Naive thymus-derived CD8-positive, alpha-beta T cell (primary cell): ENCODE measurements at places on chromosomes 2 and 18.

- no peak for DNase-seq
Observed at GRCh38 chr2:41966431-41966893, 81.4 kb upstream of the PKDCC start.

- no peak for DNase-seq
Observed at GRCh38 chr18:7775843-7776242, 208.7 kb downstream of the PTPRM start.

DNA sequence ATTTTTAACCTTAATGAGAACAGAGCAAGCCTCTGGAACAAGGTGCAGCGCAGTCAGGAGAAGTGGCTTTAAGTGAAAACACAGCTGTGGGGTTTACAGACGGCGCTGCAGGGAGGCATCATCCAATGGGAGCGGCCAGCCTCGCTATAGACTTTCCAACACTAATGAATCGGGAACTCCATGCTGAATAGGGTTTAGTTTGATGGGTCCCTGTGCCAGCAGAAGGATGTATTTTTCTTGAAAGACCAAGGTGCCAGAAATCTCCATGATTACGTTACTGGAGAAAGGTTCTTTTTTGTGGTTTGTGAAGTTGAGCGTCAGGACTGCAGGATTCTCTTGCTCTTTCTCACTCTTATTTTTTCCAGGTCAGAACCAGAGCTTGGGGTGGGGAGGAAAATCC is 87.9 kb upstream of the ALPP start:
- DNase-seq: no peak

GRCh38 chr2:171678619-171679018 is 8.7 kb upstream of the DYNC1I2 start:
- DNase-seq: no peak

- DNase-seq: no peak
Observed at GRCh38 chr2:106010818-106011355, 183.2 kb downstream of the UXS1 start.

DNA sequence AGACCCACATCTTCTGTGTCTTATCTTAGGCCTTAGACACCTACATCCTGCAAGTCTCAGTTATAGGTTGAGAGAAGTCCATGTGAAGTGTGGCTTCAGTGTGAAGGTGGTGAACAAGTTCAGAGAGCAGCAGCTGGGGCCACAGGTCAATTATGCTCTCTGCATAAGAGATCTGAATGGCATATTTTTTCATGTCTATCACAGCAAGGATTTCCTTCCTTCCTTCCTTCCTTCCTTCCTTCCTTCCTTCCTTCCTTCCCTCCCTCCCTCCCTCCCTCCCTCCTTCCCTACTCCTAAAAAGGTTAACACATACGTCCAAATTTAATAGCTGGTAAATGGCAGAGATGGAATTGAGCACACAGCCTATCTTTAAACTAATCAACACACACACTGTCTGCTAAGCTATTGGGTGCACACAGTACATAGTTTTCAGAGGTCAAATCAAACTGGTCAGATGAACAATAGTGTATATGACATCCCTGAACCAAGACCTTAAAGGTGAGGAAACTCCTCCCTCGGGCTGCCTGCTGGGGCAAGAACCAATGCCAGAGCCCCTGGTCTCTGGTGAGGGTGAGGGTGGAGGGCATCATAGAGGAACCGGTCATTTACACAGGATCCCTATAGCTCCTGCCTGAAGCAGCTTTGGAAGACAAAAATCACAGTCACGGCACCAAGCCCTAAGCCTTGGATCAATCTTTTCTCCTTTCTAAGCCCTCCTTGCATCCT is 240.9 kb downstream of the ICOS start:
- no peak for DNase-seq

- DNase-seq: no peak
Observed at GRCh38 chr18:59353079-59353680, 5.9 kb downstream of the LMAN1 start.

DNA sequence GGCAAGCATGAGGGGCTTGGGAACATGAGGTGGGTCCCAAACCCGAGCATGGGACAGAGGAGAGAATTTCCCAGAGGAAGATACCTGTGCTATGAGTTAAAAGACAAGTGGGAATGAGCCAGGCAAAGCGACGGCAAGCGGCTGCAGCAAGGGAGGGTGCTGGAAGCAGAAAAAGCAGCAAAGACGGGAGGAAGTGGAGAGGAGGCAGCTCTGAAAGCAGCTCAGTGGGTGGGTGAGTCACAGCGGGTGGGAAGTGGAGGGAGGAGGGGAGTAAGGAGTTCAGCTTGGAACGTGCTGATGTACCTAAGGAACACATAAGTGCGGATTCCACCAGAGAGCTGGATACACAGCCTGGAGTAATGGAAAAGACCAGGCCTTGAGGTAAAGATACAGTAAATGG is 41.4 kb downstream of the THUMPD2 start:
- no peak for DNase-seq

- no peak for DNase-seq
Observed at GRCh38 chr2:241869087-241869961, at the start of gene RTP5. TSS of gene RTP5 (plus strand) at chr2:241869729. CDS start at chr2:241869757, 28 bp downstream.

DNA sequence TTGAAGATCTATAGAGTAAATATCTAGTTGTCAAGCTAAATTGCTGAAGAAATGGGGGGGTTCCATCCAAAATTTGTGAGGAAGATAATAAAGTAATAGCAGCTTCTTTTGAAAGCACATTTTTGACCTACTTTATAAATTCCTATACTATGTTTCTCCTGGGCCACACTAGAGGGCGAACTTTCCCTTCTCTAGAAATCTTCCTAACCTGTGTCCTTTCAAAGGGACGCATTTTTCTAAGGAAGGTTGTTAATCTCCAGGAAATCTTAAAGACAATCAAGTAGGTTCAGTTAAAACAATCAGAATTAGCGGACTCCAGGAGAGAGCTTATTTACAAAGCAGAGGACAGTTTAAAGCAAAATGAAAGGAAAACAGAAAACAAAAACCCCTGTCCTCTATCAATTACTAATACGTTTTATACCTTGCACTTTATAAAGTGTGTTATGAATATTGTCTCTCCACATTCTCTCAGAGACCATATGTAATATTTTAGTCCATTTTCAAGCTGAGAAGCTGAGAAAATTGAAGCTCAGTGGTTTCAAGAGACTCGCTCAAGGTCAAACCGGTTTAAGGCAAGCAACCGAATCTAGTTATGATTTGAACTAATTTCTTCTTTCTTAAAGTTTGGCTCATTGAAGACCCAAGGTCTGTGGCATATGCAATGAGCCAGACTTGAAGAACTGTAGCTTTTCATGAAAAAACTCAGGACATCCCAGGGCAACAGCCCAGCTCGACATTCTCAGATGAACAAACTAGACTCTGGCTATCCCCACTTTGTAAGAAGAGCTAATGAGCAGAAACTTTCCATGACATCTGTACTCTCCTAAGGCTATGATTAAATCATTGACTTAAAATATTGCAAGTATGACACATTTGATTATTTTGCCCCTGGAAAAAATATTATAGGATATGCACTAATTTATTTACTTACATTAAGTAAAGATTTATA is 273.6 kb downstream of the PAX3 start:
- DNase-seq: no peak

GRCh38 chr18:13877157-13877556 is 38.2 kb downstream of the MC2R start:
- no peak for DNase-seq

- DNase-seq: no peak
Observed at GRCh38 chr2:236656721-236657120, 87.1 kb downstream of the ACKR3 start.

- no peak for DNase-seq
Observed at GRCh38 chr2:102159295-102159694, 16.7 kb downstream of the IL1R1 start.

- no peak for DNase-seq
Observed at GRCh38 chr2:118841450-118841827, 6.0 kb downstream of the EN1 start.

DNA sequence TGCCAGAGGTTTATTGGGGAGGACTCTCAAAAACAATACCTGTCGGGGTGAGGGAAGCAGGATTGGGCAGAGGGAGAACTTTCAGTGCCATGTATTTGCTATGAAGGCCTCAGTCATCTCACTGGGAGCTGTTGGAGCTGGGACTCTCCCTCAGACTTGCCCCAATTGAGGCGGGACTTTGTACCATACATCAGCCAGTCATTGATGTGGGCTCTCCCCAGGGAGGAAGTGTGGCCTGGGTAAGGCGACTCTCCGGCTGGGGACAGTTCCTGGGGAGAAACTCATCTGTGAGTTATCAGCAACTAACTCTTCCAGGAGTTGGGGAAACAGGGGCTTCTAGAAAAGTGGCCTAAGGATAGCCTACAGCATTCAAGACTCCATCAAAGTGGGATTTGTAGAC is 66.5 kb downstream of the FTCDNL1 start:
- DNase-seq: no peak

GRCh38 chr2:131584940-131585339 is 57.3 kb downstream of the CCDC74A start:
- DNase-seq: no peak

DNA sequence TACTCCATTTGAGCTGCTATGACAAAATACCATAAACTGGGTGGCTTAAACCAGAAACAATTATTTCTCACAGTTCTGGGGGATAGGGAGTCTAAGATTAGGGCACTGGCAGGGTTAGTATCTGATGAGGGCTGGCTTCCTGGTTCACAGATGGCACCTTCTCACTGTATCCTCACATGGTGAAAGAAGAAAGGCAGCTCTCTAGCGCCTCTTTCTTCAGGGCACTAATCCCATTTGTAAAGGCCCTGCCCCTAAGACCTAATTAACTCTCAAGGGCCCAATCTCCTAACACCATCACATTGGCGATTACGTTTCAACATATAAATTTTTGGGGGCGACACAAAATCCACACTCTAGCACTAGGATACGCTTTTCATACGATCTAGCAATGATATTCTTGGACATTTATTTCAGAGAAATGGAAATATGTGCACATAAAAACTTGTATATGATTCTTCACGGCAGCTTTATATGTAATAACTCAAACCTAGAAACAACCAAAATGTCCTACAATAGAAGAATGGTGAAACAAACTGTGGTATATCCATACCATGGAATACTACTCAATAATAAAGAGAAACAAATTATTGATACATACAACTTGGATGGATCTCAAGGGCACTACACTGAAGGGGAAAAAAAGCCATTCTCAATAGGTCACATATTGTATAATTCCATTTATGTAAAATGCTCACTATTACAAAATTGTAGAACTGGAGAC is 111.0 kb downstream of the BCL2L11 start:
- DNase-seq: no peak
